ENCODE measurements at places on chromosomes 12 and 14.
A peak's percentile ranks its signal among the peaks of the same experiment; 100 is the strongest.

GRCh38 chr14:91873471-91874415 is 6.4 kb upstream of the TC2N start:
- peak; percentile 50 for DNase-seq

DNA sequence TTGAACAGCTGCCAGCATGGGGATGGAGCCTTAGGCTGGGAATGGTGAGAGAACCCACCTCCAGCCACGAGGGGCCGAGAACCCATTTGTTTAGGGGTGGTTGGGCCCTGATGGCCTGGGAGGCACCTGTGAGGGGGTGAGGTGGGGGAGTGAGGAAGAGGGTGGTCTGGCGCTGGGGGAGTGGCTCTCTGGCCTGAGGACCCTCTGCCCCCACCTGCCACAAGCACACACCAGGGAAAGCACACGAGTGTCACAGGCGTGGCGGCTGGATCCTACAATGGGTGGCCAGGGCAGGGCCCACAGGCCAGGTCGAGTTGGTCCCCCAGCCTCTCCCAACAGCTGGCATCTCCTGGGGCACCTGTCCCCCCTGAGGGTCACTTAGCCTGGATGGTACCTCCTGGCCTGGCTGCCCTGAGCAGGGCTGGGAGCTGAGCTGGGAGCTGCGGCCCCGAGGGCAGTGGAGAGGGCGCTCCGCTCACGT is 340.5 kb downstream of the TMEM121 start:
- DNase-seq: no peak

DNA sequence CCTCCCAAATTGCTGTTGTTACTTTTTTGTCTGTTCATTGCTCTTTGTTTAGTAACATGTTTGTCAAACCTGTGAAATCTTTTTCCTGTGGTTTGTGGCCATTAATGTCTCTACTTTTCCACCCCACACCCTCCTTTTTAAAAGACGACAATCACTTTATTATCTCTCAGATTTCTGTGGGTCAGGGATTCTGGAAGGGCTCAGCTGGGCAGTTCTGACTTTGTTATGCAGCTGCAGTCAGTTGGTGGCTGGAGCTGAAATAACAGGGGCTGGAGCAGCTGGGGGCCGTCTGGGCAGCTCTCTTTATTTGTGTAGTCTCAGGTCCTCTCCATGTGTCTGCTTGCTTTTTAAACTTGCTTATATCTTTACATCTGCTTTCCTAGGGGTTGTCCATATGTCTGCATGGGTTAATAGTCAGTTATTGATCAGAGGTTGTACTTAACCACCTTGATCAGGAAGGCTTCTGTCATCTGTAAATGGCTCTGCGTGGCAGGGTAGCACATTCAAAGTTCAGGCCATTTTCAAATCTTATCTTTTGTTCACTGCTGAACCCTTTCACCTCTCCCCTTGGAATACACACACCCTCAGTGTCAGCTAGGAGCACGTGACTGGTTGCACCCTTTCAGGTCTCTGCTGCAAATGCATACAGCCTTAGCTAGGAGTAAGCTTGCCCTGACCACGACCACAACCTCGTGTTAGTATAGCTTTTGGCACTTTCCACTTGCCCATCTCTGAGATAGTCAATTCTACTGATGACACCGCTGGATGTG is 27.9 kb downstream of the BORCS5 start:
- no peak for DNase-seq

GRCh38 chr12:127060310-127060847 is 1206.6 kb upstream of the TMEM132C start:
- no peak for DNase-seq

DNA sequence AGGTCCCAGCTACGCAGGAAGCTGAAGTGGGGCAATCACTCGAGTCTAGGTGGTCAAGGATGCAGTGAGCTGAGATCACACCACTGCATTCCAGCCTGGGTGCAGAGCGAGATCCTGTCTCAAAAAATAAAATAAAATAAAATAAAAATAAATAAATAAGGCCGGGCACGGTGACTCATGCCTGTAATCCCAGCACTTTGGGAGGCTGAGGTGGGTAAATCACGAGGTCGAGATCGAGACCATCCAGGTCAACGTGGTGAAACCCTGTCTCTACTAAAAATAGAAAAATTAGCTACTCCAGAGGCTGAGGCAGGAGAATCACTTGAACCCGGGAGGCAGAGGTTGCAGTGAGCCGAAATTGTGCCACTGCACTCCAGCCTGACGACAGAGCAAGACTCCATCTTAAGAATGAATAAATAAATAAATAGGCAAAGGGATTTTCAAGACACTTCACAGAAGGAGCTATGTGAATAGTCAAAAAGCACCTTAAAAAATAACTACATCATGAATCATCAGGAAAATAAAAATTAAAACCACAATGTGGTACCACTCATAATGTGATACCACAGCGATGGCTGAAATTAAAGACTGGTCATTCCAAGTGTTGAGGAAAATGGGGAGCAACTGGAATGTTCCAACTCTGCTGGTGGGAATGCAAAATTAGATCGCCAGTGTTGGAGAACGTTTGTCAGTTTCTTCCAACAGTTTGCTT is 92.9 kb upstream of the TBX3 start:
- no peak for DNase-seq

DNA sequence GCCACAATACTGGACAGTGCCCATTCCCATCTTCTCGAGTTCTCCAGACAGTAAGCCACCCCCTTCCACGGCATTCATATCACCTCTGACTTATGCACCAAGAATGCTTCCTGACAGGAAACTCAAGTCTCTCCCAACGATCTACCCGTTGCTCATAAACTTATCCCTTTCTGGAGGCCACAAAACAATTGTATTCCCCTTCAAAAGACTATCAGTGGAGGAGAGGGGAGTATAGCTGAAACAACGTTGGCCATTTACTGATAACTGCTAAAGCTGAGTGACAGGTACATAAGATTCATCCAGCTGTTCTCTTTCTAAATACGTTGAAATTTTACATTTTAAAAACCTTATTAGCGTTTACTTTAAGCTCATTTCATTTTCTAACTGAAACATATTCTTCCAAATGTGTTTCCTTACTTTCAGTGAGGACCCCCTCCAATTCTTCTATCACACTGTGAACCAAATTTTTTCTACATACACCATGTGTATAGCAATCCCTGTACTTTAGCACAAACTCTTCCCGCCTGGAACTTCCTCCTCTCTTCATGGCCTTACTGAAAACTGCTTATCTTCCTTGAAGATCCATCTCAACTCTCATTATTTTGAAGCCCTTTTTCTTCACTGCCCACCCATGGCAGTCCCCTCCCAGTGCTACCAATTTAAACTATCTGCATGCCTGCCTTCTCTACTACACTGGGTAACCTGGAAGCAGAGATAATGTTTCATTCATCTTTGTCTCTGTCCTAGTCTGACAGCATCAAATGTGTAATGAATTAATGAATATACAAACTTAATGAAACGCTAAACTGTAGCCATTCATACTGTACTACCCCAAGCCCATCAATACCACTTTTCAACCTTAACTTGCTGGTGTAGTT is 28.8 kb downstream of the ATXN2 start:
- DNase-seq: no peak

- DNase-seq: no peak
Measured at GRCh38 chr14:74015963-74016362, 3.1 kb downstream of the ENTPD5 start.

DNA sequence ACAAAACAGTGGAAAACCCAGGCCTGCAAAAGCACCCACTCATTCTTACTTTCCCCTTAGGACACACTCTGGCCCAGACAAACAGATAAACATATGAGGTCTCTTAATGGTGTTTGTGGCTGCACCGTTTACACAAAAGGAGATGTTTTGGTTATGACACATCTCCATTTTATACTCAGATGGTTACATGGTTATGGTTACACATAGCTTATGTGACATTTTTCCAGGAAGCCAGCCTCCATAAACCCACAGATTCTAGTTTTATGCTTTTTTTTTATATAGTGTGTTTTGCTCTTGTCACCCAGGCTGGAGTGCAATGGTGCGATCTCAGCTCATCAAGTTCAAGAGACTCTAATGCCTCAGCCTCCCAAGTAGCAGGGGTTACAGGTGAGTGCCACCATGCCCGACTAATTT is 3.5 kb upstream of the KLRD1 start:
- DNase-seq: no peak

DNA sequence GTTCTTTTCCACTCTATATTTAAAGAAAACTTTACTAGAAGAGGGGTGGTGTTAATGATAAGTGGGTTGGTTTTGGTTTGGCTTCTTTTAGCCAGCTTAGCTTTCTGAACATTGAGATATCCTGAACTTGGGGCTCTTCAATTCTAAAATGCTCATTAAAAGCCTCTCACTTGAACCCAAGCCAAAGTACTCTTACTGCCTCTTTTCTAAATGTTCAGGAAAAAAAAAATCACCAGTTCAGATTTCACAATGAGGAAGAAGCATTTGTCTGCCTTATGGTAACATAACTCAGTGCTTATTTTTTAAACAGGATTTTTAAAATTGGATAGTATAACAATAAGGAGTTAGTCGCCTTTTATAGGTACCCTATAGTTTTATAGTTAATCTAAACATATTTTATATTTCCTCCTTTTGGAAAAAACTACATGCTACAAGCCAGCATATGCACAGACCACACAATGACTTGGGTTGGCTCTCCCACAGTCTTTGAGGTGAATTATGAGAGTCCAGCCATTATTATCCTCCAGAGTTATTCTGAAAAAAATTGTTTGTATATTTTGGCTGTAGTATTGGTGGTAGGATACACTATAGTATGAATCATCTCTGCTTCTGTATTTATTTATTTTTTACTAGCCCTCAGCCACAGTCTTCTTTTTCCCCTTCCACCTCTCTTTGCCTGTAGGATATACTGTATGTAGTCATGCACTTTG is 195.5 kb upstream of the TMPO start:
- DNase-seq: no peak

DNA sequence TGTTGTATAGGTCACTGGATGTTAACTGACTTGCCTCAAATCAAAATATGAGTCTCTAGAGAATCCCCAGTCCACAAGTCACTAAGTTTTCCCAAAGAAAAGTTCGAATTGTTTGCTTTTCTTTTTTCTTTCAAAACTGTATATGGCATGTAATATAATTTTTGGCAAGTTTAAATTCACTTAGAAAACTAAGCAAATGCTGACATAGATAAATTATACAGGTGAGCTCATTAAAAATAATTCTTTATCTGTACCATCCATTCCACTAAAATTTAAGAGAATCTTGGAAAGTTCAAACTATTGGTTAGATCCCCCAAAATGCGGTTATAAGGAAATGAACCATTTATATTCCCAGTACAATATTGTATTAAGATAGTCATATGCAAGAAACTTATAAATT is 145.6 kb upstream of the AMIGO2 start:
- DNase-seq: no peak

DNA sequence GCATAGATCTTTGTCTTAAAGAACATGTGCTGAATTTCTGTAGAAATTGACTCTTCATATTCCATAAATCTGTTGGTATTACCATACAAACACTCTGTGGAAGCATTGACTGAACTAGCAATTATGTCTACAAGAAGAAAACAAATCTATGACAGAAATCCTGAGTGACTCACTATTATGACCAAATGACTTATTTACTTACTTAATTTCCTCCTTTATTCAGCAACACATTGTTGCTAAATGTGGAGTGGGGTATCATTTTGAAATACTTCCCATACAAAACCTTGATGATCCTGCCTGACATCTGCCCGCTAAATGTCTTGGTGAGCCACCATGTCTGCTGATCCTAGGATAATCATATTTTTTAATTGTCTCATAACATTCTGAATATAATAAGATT is 99.1 kb upstream of the SLCO1C1 start:
- no peak for DNase-seq

GRCh38 chr14:98956661-98957060 is 315.3 kb downstream of the BCL11B start:
- DNase-seq: no peak

GRCh38 chr14:92658684-92659083 is 89.7 kb downstream of the LGMN start:
- DNase-seq: no peak

DNA sequence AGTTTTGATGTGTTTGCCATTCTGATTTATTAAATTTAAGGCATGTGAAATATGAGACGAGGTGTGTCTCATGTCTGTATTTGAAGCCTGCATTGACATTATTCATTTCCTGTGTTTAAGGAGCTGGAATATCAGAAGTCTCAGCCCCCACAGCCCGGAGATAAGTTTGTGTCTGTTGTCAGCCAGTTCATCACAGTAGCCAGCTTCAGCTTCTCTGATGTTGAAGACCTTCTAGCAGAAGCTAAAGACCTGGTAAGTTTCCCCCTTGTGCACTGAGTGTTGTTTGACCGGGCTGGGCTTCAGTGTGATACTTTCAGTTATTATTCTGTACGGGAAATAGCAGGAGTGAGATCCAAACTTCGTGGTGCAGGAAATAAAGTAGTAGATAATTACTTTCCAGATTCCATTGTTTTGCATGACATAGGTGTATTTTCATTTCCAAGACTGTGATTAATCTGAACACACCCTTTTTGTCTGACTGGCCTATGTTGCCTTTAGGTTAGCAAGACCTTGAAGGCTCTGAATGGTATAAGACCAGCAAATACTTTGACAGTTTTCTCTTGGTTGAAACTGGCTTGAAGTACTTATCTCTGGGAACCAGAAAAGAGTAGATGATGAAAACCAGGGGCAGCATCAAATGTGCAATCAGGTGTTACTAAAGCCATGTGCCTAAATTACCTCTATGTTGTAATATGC is 101.5 kb downstream of the GPR135 start:
- no peak for DNase-seq

- no peak for DNase-seq
Measured at GRCh38 chr12:57496822-57497221, 9.0 kb downstream of the MARS1 start.

- DNase-seq: no peak
Measured at GRCh38 chr12:57631566-57632072, 1.4 kb downstream of the B4GALNT1 start.

DNA sequence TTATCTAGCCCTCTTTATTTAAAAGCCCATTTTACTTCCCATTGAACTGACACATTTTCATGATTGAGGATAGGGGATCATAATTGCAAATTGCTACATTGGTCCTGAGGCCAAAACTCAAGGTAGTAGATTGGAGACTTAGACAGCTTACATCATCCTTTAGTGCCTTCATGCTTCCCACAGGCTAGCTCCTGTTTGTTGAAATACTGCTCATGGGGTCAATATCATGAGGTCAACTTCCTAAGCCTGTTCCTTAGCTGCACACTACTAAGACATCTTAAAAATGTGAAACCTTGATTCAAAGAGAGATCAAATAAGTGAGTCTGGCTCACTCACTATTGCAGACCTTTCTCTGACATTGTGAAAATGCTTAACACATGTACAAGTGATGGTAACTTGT is 113.0 kb downstream of the TBC1D30 start:
- no peak for DNase-seq

DNA sequence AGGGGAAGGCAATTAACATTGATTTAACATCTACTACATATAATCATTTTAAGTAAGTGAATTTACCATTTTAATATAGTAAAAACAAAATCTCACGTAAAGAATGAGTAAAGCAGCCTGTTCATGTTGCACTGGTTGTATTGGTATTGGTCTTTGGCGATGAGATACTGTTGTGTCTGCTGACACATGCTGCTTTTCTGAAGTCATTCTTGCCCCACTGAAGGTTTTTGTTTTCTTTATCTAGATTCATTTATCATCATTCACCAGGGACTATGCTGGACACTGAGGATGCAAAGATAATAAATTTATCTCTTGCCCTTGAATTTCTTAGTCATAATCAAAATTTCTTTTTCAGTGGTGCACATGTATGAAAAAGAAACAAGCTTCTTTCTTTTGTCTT is 246.2 kb upstream of the NPAS3 start:
- DNase-seq: no peak

- no peak for DNase-seq
Measured at GRCh38 chr14:48289701-48290100, 614.3 kb upstream of the MDGA2 start.
